ENCODE measurements at places on chromosomes 16 and 17.
A peak's percentile ranks its signal among the peaks of the same experiment; 100 is the strongest.

GRCh38 chr17:80064696-80065095, 28.3 kb downstream of the CCDC40 start:
- peaks cover 11% of the 10 kb centered on the region for H3K4me1 ChIP-seq
- no peak for DNase-seq
- no peaks in the 10 kb centered on the region for H3K27me3 ChIP-seq
- no peak overlapping the region for H3K4me3 ChIP-seq
- no peak overlapping the region for H3K27ac ChIP-seq

DNA sequence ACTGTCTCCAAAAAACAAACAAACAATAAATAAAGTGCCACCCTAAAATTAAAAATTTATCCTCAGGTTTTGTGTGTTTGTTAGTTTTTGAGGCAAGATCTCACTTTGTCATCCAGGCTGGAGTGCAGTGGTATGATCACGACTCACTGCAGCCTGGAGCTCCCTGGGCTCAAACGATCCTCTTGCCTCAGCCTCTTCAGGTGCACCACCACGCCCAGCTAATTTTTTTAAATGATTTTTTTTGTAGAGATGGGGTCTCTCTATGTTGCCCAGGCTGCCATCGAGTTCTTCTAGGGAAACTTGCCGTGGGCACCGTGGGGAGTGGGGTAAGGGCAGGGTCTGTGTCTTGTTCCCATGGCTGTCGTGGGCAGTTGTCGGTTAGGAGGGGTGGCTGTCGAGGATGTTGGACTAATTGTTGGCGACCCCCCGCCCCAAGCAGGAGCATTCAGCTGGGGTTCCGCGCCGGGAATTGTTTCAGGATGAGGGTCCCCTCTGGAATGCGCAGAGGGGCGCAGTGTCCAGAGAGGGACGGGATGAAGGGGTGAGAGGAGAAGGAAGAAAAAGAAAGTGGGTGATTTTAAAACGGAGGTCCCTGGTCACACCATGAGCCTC, 1.1 kb upstream of the RNF213 start:
- DNase-seq, result no peak
- H3K27me3 ChIP-seq, result peaks cover 2% of the 10 kb centered on the region
- peaks cover 1% of the 10 kb centered on the region for H3K36me3 ChIP-seq
- H3K27ac ChIP-seq, result peak overlapping the region; percentile 23

DNA sequence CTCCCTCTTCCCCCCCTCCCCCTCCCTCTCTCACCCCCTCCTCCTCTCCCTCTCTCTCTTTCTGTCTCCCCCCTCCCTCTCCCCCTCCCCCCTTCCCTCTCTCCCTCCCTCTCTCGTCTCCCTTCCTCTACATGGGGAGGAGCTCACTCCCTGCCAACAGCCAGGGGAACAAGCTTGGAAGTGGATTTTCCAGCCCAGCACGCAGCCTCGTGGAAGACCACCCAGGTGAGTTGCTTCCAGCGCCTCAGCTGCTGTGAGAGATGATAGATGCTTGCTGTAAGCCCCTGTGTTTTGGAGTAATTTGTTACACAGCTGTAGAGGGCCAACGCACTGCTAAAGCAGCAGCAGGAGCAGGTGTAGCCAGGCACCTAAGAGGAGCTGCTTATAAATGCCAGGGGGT, 20.8 kb downstream of the ACTG1 start:
- H3K36me3 ChIP-seq, result no peaks in the 10 kb centered on the region
- H3K27me3 ChIP-seq, result peaks cover 24% of the 10 kb centered on the region
- H3K4me3 ChIP-seq, result no peak overlapping the region
- peaks cover 37% of the 10 kb centered on the region for H3K4me1 ChIP-seq
- no peak for DNase-seq

DNA sequence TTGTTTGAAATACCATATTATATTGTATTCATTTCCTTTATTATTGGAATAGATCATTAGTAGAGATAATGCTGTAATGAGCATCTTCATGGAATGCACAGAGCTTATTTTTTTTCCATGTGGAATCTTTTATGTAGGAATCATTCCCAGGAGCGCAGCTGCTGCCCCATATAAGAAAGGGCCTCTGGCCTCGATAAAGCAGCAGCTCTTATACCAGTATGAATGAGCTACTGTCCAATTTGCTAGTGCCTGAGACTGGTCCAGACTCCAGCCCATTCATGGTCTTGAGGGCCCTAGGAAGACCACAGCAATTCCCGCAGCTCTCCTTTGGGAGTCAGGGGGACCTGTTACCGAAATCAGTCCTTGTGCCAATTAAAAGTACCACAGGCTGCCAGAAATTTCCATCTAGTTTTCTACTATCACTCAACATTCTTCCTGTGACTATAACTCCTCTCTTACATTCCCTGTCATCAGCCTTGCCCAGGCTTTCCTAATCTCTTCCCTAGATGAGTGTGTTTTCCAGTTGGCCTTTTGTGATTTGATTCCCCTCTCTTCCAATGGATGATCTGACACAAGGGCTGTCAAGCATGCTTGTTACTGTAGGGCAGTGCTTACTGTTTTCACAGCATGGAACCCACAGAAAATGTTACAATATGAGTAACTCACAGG, 1.9 kb downstream of the ZNF843 start:
- no peaks in the 10 kb centered on the region for H3K27me3 ChIP-seq
- peaks cover 19% of the 10 kb centered on the region for H3K4me1 ChIP-seq
- no peaks in the 10 kb centered on the region for H3K36me3 ChIP-seq
- H3K4me3 ChIP-seq, result no peak overlapping the region
- peak overlapping the region; percentile 20 for H3K27ac ChIP-seq

GRCh38 chr17:30950669-30951399, 20.0 kb upstream of the RNF135 start:
- no peaks in the 10 kb centered on the region for H3K36me3 ChIP-seq
- DNase-seq, result peak; percentile 94
- H3K27ac ChIP-seq, result peak overlapping the region; percentile 54
- peaks cover 10% of the 10 kb centered on the region for H3K4me1 ChIP-seq

GRCh38 chr17:2721603-2722002, 10.0 kb upstream of the CLUH start:
- no peak for DNase-seq
- H3K27ac ChIP-seq, result no peak overlapping the region
- no peak overlapping the region for H3K4me3 ChIP-seq
- H3K4me1 ChIP-seq, result peaks cover 9% of the 10 kb centered on the region

- peak; percentile 45 for DNase-seq
- H3K27me3 ChIP-seq, result no peaks in the 10 kb centered on the region
- no peak overlapping the region for H3K4me3 ChIP-seq
- H3K27ac ChIP-seq, result no peak overlapping the region
- H3K4me1 ChIP-seq, result peaks cover 24% of the 10 kb centered on the region
- H3K36me3 ChIP-seq, result peaks cover 20% of the 10 kb centered on the region
Observed at GRCh38 chr17:17200831-17201230, 5.3 kb downstream of the PLD6 start.

DNA sequence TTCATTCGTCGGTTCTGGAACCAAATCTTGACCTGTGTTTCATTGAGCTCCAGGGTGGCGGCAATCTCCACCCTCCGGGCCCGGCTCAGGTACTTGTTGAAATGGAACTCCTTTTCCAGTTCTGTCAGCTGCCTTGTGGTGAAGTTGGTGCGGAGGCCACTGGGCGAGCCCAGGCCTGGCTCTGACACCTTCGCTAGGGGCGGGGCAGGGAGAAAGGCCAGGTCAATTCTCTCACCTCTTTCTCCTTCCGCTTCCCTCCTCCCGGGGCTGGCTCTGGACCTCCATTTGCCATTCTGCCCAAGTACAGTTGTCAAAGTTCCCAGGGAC, 1.2 kb downstream of the HOXB1 start:
- no peak for DNase-seq
- H3K36me3 ChIP-seq, result no peaks in the 10 kb centered on the region
- peaks cover 9% of the 10 kb centered on the region for H3K4me1 ChIP-seq
- no peak overlapping the region for H3K27ac ChIP-seq
- H3K4me3 ChIP-seq, result no peak overlapping the region
- H3K27me3 ChIP-seq, result peaks cover 71% of the 10 kb centered on the region

GRCh38 chr16:87561200-87562105, 40.9 kb upstream of the JPH3 start:
- no peak overlapping the region for H3K4me3 ChIP-seq
- H3K27ac ChIP-seq, result no peak overlapping the region
- H3K4me1 ChIP-seq, result peaks cover 15% of the 10 kb centered on the region
- H3K27me3 ChIP-seq, result peaks cover 5% of the 10 kb centered on the region
- no peaks in the 10 kb centered on the region for H3K36me3 ChIP-seq

DNA sequence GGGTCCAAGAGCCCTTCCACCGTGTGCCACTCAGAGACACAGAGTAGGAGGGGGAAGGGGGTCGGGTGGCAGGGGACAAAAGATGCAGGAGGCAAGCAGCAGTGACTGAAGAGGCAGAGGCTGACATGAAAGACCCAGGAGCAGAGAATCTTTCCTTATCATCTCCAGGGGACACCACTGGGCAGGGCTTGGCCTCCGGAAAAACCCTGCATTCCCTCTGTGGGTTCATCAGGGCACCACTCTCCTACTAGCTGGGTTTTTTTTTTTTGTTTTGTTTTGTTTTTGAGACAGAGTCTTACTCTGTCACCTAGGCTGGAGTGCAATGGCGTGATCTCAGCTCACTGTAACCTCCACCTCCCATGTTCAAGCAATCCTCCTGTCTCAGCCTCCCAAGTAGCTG, 2.1 kb upstream of the STX4 start:
- DNase-seq, result no peak
- H3K4me3 ChIP-seq, result no peak overlapping the region
- no peaks in the 10 kb centered on the region for H3K27me3 ChIP-seq
- peaks cover 14% of the 10 kb centered on the region for H3K4me1 ChIP-seq

GRCh38 chr17:35373984-35374765, 754 bp upstream of the SLFN11 start:
- H3K4me3 ChIP-seq, result peak overlapping the region; percentile 60
- peaks cover 12% of the 10 kb centered on the region for H3K4me1 ChIP-seq
- DNase-seq, result peak; percentile 53
- H3K36me3 ChIP-seq, result no peaks in the 10 kb centered on the region
- peak overlapping the region; percentile 83 for H3K27ac ChIP-seq

DNA sequence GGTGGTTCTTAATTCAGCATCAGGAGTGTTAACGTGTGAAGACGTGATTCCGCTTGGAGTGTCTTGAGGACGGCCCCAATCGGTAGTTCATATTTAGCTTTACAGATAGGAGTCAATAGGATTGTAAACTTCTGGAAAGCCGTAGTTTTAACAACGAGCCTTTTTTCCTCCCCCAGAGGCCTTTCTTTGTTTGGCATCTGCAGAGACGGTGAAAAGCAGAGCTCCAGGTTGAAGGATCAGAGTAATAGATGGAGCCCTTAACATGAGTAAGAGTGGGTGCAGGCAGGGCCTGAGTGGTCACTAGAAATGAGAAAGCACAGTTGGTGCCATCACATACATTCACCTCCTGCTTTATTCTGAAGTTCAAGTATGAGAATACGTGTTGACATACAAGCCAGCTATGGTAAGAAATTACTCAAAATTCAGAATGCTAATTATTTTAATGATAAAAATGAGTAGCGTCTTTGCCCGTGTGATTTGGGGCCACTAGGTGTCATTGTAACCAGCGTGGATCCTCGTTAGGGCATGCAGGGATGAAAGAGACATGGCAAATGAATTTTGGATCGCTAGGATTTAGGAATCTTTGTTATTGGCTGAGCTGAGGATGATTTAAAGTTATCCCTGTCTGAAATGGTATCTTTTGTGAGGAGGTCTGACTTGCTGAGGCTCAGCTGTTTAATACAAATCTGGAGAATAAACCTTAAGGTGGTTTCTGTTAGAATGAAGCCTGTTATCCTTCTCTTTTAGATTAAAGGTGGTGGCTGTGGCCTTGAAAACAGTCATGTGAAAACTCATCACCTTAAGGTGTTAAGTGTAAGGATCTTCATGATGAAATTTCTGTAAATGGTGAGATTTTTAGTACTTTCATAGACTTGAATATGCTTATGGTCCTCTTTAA, 18.6 kb downstream of the PRCD start:
- H3K27ac ChIP-seq, result peak overlapping the region; percentile 86
- DNase-seq, result no peak
- peaks cover 21% of the 10 kb centered on the region for H3K36me3 ChIP-seq
- H3K27me3 ChIP-seq, result no peaks in the 10 kb centered on the region

GRCh38 chr16:29986931-29987330, 8.5 kb downstream of the HIRIP3 start:
- H3K27me3 ChIP-seq, result no peaks in the 10 kb centered on the region
- no peak overlapping the region for H3K27ac ChIP-seq
- no peaks in the 10 kb centered on the region for H3K4me1 ChIP-seq
- peaks cover 98% of the 10 kb centered on the region for H3K36me3 ChIP-seq

DNA sequence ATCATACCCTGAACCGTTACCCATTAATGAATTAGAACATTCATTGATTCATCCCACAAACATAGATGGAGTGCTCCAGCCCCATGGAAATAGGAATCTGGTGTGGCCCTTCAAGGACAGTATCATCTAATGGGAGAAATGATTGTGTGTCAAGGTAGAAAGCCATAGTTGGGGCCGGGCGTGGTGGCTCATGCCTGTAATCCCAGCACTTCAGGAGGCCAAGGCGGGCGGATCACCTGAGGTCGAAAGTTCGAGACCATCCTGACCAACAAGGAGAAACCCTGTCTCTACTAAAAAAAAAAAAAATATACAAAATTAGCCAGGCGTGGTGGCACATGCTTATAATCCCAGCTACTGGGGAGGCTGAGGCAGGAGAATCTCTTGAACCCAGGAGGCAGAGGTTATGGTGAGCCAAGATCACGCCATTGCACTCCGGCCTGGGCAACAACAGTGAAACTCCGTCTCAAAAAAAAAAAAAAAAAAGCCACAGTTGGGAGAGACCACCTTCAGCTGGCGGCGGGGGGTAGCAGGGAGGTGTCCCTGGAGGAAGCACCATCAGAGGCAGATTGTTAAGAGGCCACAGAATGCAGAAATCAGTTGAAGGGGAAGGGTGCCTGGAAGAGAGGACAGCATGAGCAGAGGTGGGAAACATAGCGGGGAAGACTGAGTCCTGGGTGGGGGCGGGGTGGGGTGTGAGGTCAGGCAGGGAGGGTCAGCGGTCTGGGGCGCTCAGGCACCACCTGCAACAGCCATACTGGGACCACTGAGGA, 60.0 kb downstream of the USP22 start:
- DNase-seq, result no peak
- H3K4me3 ChIP-seq, result no peak overlapping the region
- H3K27me3 ChIP-seq, result no peaks in the 10 kb centered on the region
- H3K4me1 ChIP-seq, result no peaks in the 10 kb centered on the region
- H3K27ac ChIP-seq, result no peak overlapping the region
- no peaks in the 10 kb centered on the region for H3K36me3 ChIP-seq

- H3K4me3 ChIP-seq, result no peak overlapping the region
- H3K4me1 ChIP-seq, result no peaks in the 10 kb centered on the region
- no peak for DNase-seq
- no peaks in the 10 kb centered on the region for H3K36me3 ChIP-seq
- H3K27me3 ChIP-seq, result no peaks in the 10 kb centered on the region
- no peak overlapping the region for H3K27ac ChIP-seq
Observed at GRCh38 chr17:82143333-82143732, 45.3 kb upstream of the FASN start.

All from muscle of leg (tissue), 16 donors.